GM12891 (cell line): ENCODE measurements at places on chromosomes 4 and X.

DNA sequence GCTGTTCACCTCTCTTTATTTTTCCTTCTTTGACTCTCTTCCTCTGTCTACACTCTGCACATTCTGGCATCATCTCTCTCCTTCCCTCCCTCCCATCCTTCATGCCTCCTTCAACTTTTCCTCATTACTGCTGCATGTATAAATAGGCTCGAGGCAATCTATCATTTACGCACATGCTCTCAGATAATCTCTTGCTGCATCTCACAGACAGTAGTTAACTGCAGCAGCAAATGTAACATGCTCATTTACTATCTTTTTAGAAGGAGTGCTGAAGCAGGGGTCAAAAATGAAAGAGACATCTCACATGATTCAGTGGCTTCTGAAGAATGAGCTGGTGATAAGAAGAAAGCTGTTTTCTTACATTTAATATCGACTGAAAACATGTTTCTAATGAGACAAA, 127.7 kb downstream of the RASL11B start:
- no peak for DNase-seq

DNA sequence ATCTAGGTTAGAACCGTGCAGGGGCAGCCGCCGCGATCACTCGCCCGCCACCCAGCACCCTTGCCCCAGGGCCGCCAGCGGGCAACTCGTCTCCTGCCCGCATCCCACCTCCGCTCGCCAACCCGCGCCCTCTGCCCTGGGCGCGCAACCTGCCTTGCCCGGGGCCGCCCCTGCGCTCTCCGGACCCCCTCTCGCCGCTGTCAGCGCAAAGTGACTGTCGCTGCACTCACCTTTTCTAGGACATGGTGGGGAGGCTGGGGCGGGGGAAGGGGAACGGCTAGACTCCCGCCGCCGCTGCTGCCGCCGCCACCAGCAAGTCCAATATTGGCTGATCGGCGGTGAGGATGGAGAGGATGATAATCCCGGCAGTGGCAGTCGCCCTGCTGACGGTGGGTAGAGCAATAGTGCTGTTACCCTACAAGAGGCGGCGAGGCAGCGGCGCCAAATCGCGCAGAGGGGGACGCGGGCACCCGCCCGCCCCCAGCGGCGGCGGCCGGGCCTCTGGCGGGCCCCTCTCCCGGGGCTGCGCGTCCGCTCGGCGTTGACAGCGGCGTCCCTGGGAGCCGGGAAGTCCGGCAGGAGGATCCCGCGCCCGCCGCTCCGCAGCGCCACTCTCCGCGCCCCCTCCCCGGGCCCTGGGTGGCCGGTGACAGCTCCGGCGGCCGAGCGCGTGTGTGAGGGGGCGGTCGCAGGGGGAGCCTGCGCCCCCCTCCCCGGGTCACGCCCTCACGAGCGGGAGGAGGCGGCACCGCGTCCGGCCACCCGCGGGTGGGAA, 2.3 kb upstream of the NR3C2 start:
- DNase-seq, result peak; percentile 7

GRCh38 chr4:75643651-75644050, 13.3 kb upstream of the CDKL2 start:
- DNase-seq, result no peak

GRCh38 chr4:53116954-53117353, 248.9 kb downstream of the SCFD2 start:
- no peak for DNase-seq

- DNase-seq, result no peak
These were observed 35.1 kb downstream of the EPHA5 start for GRCh38 chr4:65635051-65635821.

DNA sequence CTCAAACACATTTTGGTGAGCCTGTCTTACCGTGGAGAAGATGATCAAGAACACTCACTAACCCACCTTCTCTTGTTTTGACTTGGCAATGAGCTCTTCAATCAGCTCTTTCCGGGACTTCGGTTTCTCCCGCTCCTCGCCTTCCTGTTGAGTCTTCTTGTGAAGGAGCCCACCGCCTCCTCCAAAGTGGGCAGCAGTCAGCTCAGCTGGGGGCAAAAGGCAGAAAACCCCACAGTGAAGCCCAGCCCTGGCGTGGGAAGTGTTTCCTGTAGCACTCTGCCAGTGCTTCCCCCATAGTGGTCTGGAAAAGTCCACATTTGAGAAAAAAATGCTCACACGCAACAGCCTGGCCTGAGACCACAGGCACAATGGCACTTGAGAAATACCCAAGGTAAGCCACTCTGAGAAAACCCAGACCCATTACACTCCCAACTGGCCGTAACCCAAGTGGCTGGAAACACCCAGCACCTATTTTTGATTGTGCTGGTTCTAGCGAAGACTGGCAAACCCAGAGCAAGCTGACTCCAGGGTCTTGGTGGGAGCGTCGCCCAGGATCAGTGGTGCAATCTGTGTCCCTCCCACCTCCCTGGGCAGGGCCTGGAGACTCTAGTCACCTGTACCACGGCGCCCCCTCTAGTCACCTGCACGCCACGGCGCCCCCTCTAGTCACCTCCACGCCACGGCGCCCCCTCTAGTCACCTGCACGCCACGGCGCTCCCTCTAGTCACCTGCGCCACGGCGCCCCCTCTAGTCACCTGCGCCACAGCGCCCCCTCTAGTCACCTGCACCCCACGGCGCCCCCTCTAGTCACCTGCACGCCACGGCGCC, 8.6 kb downstream of the NOP14 start:
- no peak for DNase-seq

DNA sequence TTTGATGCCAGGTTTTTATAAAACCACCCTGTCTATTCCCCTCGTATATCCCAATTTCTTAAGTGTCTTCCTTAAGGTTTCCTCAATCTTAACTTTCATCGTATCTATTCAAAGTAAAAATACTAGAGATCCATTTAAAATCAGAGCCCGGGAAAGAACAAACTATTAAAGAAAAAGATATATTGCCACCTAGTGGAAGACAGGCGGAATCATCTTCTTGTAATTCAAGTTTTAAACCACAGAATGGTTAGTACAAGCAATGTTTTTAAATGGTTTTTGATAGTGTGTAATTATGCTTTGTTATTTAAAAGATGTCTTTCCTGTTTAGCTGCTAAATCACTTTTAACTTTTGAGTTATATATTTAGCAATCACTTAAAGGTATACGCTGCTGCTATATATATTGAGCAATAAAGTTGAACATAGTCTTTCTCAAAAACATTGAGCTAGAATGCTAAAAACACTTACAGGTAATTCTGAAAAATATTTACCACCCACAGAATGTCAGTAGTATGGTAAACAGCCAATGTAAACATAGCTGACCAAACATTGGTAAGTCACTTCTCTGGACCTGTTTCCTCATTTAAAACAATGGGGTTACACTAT, 18.2 kb downstream of the PRDM8 start:
- DNase-seq, result no peak

- DNase-seq, result no peak
These were observed 45.4 kb downstream of the FGFRL1 start for GRCh38 chr4:1056671-1057402.

DNA sequence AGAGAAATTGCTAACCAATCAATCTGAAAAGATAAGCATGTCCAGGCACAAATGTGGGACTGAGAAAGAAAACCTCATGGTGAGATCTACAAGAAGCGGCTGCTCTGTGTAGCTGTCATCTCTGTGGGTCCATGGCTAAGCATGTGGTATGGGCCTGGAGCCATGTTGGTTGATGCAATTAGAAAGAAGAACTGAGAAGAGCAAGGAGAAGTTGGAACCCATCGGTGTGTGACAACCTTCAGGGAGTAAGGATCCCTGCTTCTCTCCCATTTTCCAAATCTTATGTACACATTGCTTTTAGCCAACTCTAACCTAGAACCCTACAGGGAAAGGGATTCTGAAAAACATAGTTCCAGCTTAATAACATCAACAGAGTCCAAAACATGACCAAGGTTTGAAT, 890.2 kb downstream of the FSTL5 start:
- no peak for DNase-seq

- no peak for DNase-seq
These were observed 49.7 kb upstream of the DDIT4L start for GRCh38 chr4:100240008-100240407.

DNA sequence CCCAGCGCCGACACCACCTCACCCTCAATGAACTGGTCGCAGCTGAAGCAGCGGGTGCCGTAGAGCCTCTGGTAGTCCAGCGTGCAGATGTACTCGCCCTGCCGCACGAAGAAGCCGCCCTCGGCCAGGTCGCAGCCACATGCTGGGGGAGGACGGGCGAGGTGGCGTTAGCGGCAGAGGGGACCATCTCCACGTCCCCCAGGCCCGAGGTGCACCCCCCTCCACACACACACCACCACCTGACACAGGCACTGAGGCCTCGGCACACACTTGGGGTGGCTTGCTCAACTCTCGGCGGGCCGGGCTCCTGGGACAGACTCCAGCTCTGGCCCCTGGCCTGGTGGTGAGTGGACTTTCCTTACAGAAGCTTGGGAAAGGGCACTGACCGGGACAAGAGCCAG, 61.5 kb downstream of the ABLIM2 start:
- no peak for DNase-seq

DNA sequence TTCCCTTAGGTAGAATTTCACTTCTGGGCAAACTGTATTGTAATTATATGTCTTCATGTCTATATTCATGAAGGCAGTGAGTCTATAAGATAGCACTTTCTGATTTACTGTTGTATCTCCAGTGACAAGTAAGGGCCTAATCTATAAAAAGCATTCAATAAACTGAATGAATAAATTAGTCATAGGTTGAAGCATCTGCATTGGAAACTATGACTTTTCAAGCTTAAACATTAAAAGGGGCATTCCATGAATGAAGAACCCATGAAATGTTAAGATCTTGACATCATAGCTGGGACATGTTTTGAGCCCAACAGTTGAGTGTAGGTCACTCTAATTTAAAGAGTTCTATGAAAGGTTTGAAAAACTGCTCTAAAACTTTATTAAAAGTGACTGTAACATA, 159.3 kb upstream of the LCORL start:
- DNase-seq, result no peak

DNA sequence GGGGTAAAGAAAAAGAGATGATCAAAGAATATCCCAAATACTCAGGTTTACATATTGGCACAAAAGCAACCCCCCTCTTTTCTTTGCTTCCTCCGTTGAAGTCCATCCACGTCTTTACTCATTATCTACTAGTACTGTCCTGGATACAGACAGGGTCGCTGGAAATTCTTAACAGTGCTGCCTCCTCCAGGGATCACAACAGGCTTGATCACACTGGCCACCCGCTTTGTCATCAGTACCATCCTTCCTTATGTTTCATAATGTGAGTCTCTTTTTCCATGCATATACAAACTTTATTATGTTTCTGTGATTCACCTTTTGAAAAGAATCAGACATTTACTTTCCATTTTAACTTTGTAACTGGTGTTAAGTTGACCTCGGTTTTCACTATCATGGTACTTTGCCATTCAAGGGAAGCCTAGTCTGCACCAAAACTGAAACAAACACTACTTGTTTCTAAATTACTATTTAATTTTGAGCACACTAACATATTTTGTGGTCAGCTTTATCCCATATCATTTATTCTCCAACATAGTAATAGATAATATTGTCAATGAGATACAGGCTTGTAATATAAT, 387.5 kb upstream of the PPP1R2C start:
- no peak for DNase-seq

- no peak for DNase-seq
These were observed 20.9 kb upstream of the CCDC149 start for GRCh38 chr4:24933684-24934275.

DNA sequence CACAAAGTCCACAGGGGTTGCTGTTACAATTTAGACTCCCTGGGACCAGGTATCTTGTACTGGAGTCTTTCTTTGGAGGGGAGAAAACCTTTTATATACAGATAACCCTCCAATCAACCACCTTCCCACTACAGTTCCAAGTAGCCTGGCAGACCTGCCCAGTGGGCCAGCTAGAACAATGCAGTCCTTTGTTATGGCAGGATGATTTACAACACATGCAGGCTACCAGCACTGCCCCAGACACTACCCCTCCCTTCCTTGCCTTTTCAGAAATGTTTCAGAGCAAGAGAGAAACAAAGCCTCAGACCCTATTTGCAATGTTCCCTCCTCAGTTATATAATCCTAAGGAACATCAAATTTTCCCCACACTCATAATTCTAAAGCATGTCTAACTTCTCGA, 11.1 kb downstream of the RASL11B start:
- no peak for DNase-seq

- no peak for DNase-seq
These were observed 1.1 kb downstream of the HCFC1 start for GRCh38 chrX:153970357-153971123.

DNA sequence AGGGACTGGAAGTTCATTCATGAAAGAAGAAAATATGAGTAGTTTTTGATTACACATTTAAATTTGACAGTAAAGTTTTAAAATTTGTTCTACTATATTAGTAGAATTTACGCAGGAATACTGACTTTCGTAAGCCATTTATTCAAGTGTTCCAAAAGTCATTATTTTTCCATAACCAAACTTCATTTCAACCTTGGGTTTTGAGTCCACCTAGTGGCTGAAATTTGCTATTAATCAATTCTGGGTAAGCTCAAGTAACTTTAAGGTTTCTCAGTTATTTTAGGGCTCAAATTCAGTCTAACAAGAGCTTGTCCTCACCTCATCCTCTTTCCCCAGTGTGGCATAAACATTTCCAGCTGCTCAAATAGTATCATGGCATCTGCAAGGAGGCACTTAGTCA, 175.4 kb downstream of the SH3BGRL start:
- no peak for DNase-seq
